CD4-positive, alpha-beta memory T cell (primary cell): ENCODE measurements at places on chromosomes 5 and 9.

DNA sequence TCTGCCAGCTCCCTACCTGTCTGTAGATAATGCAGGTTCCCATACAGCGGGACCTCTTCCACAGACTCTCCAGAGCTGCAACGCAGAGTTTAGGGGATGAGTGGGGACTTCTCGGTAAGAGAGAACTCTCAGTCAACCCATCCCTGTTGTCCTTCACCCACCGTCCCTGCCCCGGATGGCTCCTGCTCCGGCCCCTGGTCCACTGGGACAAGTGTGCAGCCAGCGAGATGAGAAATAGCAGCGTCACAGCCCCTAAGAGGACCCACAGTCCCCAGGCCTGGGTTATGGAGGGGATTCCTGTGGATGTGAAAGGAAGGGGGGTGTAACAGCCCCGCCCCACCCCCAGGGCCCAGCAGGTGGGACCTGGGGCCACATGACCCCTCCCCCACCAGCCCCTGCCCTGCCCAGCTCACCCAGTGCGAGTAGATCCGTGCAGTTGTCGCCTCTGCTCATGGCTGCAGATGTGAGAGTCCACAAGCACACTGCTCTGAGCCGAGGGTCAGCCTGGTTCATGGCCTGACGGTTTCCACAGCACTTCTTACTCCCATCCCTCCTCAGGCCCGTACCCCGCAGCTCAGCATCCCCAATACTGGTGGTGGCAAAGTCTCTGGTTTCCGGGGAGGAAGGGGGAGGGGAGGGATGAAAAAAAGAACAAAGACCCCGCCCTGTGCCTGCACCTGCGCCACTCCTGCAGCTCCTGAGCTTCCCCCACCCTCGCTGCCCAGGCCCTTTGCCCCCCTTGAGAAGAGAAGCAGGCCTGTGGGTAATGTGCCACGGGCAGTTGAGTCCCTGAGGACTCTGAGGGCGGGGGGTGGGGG is at the start of gene SIT1:
SIT1 (minus strand) TSS at position 591 of the 818 bp plus-strand sequence; CDS start at position 513, 78 bp downstream.
- peak; percentile 35 for DNase-seq

- no peak for DNase-seq
These were observed 63.6 kb downstream of the NUDT12 start for GRCh38 chr5:103498800-103499551.

- no peak for DNase-seq
These were observed 76.9 kb upstream of the IL17B start for GRCh38 chr5:149455889-149456409.

- no peak for DNase-seq
These were observed 258.7 kb downstream of the IRX1 start for GRCh38 chr5:3854188-3854821.

DNA sequence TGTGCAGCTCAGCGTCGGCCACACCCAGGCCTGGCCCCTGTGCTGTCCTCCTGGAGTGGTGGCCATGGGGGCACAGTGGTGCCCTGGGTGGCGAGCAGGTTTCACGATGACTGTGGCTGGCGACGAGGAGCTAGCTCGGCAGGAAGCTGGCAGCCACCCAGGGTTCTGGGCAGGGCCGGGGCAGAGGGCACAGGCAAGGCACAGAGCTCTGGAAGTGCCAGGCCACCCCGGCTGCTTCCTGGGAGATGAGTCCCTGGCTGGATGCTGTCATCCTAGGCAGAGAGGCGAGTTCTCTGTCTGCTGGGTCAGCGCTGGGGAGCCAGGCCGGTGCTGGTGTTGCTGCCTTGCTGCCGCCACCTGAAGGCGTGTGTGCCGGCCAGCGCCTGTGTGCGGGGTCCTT is 51.7 kb downstream of the RXRA start:
- DNase-seq, result no peak

GRCh38 chr9:18463991-18464390 is 10.0 kb upstream of the ADAMTSL1 start:
- no peak for DNase-seq

DNA sequence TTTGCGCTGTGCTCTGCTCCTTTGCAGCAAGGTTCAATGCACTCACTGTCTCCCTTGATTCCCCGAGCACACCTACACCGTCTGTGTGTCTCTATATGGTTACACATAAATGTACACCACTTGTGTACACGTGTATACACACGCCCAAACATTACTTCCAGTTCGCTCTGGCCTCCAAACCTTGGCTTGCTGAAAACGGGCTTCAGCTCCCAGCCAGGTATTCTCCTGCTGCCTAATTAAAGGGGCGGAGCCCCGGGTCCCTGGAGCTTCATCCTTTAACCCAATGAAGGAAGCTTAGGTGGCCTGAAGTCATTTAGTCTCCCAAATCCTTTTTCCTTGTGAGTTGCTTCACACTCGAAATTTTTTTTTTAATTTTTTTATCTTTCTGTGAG is 4.6 kb downstream of the ISL1 start:
- no peak for DNase-seq

GRCh38 chr5:91127456-91128081 is 255.5 kb downstream of the ARRDC3 start:
- DNase-seq, result no peak

DNA sequence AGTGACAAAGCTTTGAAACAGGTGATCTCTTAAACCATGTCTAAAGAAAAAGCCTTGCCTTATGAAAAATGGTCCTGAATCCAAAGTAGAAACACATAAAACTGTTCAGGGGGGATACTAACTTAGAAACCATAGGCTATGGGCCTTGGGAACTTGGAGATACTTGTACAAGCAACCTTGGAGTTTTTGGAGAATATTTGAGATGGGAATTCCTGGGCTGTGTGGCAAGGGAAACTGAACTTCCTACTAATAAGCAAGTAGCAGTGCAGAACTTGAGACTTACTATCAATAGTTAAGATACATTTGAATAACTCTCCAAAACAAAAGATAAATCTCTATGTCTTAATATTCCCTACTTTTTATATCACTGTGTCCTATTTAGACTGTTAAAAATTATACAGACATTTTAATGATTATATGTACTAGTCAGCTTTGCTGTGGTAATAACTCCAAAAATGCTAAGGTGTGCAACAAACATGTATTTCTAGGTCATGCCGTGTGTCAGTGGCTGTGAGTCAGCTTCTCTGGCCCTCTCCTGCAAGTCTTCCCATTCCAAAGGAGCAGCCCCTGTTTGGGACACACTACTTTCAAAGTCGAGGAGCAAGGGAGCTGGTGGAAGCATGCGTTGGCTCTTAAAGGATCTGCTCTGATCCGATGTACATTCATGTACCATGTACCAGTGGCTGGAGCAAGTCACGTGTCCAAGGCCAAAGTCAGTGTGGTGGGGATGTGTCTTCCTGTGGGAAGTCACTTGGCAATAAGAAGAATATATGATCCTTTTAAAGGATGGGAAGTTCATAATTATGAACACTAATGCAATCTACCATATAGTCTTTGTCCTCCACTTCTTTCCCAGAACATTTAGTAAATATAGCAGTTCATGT is 39.6 kb downstream of the SNX30 start:
- no peak for DNase-seq

DNA sequence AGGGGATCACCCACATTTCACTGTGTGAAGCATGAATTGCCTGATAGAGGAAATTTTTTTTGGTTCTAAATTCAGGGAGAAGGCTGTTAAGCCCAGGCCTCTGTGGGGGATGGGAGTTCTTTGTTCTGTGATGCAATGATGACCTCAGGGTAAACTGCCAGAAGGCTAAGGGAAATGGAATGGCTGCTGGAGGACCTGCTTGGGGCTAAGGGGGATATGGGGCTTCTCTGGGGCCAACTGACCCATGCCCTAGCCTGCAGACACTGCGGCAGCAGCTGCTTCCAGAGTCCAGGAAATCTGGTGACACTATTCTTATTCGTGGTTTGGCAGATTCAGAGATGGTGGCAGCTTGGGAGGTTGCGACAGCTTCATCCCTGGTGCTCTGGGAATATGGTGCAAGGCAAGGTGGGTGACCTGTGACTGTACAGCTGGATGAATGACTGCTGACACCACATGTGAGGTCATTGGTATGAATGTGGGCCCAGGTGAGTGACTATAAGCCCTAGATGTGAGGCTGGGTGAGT is 30.3 kb downstream of the VCP start:
- no peak for DNase-seq

GRCh38 chr5:132050136-132050535 is 10.3 kb upstream of the IL3 start:
- no peak for DNase-seq

DNA sequence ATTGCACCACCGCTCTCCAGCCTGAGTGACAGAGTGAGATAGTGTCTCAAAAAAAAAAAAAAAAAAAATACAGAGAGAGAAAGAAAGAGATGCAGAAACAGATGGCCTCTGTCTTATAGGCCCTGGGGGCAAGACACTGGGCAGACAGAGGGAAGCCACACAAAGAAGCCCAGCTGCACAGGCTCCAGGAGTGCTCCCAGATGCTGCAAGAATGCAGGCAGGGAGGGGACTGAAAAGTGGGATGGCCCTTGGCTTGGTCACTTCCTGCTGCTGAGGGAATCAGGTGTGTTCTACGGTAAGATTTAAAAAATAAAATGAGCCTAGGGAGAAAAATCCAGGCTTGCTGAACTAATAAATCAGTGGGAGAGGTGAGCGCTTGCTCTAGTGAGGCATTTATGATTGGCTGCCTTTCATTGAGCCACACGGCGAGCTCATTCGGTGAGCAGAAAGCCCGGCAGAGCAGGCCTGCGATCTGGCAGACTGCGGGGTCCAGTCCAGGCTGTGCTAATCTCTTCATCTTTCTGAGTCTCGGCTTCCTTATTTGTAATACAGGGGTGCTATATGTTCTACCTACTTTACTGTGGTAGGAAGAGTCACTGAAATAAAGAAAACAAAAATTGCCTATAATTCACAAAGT is 80.6 kb downstream of the RAD23B start:
- DNase-seq, result no peak

DNA sequence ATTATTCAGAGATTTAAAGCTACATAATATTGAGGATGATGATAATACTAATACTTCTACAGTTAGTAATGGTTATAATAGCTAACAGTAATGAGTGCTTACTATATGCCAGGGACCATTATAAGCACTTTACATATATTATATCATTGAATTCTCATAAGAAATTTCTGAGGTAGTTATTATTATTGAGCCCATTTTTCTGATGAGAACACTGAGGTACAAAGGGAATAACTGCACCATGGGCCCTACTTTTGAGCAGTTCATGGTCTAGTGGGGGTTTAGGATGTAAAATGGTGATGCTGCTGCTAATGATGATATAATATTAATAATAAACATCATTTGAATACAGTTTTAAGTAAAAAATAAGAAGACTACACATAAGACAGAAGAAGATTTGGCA is 64.2 kb upstream of the SPDL1 start:
- no peak for DNase-seq

- no peak for DNase-seq
These were observed 61.8 kb downstream of the DRD1 start for GRCh38 chr5:175382171-175382570.

DNA sequence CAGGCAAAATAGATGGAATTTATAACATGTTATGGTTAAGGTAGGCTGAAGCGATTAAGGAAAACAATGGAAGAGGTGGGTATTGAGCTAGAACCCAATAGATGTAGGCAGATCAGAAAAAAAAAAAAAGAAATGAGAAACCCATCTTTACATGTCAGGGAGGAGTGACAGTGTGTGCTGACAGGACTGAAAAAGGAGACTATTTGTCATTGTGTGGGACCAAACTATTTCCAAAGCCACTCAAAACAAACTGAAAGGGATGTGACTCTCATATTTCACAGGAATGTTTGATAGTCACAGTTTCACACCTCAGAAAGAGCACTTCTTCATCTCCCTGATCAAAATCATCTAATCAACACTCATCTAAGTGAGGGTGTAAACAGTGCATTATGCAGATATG is 122.3 kb upstream of the KIF2A start:
- no peak for DNase-seq

DNA sequence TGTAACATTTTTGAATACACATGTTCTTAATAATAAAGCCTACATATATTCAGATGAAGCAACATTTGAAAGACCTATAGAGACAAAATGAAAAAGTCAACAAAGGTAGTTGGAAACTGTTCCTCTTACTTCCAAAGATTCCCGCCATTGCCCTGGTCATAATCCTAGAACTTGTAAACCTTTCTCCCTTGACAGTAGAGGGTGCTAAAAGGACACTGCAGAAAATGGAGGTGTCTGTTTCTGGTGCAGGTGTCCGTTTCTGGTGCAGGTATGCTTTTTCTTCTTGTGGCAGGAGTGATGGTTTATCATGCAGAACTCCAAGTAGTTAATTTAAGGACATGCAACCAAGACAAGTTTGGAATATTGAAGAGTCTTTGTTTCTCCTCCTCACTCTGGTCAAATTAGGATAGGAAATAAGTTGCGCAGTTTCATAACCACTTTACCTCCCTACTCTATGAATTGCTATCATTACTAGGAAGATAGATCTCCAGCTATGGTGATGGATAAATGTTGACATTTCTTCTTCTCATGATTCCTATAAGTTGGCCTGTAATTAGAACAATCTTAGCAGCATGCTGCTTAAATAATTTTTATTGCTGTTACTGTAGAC is 56.0 kb upstream of the FAM174A start:
- DNase-seq, result peak; percentile 26

DNA sequence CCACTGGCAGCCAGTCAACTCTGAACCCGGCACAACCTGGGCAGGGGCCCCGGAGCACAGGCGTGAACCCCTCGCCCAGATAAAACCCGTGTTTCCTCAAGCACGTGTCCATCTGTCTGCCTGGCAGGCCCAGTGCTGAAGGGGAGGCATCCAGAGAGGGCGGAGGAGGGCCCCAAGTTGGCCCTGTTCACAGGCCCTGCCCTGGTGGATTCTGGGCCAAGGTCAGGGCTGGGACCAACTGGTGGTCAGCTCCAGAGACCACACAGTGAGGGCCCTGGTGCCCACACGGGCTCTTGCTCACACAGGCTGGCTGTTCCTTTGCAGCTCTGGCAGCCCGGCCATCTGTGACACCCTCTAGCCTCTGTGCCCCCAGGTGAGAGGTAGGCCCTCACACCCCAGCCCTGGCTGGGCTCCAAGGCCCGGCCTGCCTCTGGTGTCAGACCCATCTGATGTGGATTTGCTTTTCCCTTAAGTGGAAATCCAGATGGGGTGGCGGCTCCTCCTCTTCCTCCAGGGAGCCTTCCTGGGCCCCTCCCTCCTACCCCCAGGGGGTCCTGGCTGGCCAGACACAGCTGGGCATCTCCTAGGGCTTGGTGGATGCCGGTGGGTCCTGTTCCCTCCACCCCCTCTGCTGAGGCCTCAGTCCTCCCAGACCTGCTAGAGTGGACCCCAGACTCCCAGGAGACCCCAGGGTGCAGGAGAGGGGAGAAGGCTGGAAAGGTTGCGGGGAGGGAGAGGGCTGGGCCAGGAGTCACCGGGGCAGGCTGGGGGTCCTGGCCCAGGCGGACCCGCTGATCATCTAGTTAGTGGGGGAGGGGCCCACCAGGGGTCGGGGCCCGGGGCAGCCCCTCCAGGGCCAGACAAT is 525 bp upstream of the STPG3 start:
- DNase-seq, result no peak
